ENCODE measurements at places on chromosomes 3 and 15. TPM values are rescaled to one million over a fixed set of nuclear protein-coding genes. Genes with fewer than 3 reads are reported as not detected.

GRCh38 chr3:53101956-53102355 is 28.3 kb downstream of the RFT1 start:
- no peaks in the 10 kb centered on the region for H3K4me1 ChIP-seq
- H3K36me3 ChIP-seq, result peaks cover 27% of the 10 kb centered on the region
- H3K27ac ChIP-seq, result no peak overlapping the region
- no peak overlapping the region for H3K4me3 ChIP-seq
- no peaks in the 10 kb centered on the region for H3K27me3 ChIP-seq

The GHSR gene
- total RNA-seq, result not detected

- peaks cover 3% of the 10 kb centered on the region for H3K27me3 ChIP-seq
- DNase-seq, result no peak
- H3K4me1 ChIP-seq, result no peaks in the 10 kb centered on the region
- H3K27ac ChIP-seq, result no peak overlapping the region
Measured at GRCh38 chr3:141021261-141021660, 29.9 kb upstream of the SPSB4 start.

- peak; percentile 93 for DNase-seq
- peaks cover 70% of the 10 kb centered on the region for H3K27me3 ChIP-seq
- H3K27ac ChIP-seq, result peak within 1 kb of the TSS; percentile 96
- H3K4me1 ChIP-seq, result peaks cover 13% of the 10 kb centered on the region
- peak within 1 kb of the TSS; percentile 96 for H3K4me3 ChIP-seq
Measured at GRCh38 chr3:134794950-134795745, at the start of gene EPHB1. Gene EPHB1, plus strand, starts transcription at chr3:134795260.

The GP9 gene
- not detected for total RNA-seq

DNA sequence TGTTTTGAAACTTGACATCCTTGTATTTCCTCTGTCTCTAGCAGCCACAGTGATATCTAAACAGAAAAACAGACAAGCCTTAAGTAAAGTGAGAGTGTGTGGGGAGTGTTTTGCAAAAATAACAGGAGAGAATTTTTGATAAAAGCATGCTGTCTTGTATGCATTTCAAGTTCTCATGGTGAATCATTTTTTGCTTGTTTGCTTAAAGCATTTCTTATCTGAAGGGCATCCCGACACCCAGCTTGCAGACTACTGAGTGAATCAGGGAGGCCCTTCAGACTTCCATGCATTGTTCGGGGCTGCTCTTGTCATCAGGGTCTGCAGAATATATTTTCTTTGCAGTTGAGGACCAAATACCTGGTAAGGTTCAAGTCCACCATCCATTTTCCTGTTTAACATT is 8.5 kb downstream of the CGNL1 start:
- H3K4me3 ChIP-seq, result no peak overlapping the region
- H3K27ac ChIP-seq, result peak overlapping the region; percentile 97
- DNase-seq, result no peak

The TTLL3 gene
- 11.1 TPM for total RNA-seq

DNA sequence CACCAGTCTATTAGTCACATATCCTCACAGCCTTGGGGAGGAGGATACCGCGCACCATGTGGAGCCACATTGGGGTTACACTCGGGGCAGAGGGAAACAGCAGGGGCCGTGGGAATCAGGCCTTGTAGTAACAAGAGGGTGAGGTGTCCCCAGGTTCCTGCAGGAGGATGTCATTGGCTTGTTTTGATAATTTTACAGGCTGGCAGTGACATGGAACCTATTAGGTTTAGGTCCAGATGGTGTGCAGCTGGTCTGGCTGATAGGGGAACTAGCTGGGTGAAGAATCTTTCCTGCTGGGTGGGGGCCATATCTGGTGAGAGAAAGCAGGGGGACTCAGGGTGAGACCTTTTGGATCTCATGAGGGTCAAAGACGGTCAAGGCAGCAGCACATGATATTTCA is 9.8 kb upstream of the MEF2A start:
- H3K4me1 ChIP-seq, result no peaks in the 10 kb centered on the region
- no peak overlapping the region for H3K4me3 ChIP-seq
- H3K27ac ChIP-seq, result no peak overlapping the region

DNA sequence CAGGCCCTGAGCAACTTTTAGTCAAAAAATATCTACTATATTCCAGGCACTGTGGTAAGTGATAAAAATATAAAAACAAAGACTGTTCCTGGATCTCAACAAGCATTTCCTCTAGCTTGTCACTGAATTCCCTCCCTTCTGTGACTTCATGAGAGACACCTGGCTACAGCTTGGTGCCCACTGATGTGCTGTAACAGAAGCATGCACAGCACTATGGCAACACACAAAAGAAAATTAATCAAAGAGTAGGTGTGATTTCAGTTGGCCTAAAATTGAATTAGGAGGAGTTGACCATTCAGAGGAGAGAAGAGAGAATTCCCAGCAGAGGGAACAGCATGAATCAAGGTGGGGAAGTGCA is 158.9 kb upstream of the LPP start:
- no peak overlapping the region for H3K4me3 ChIP-seq
- peaks cover 57% of the 10 kb centered on the region for H3K4me1 ChIP-seq
- DNase-seq, result no peak
- H3K27ac ChIP-seq, result no peak overlapping the region
- peaks cover 9% of the 10 kb centered on the region for H3K27me3 ChIP-seq

DNA sequence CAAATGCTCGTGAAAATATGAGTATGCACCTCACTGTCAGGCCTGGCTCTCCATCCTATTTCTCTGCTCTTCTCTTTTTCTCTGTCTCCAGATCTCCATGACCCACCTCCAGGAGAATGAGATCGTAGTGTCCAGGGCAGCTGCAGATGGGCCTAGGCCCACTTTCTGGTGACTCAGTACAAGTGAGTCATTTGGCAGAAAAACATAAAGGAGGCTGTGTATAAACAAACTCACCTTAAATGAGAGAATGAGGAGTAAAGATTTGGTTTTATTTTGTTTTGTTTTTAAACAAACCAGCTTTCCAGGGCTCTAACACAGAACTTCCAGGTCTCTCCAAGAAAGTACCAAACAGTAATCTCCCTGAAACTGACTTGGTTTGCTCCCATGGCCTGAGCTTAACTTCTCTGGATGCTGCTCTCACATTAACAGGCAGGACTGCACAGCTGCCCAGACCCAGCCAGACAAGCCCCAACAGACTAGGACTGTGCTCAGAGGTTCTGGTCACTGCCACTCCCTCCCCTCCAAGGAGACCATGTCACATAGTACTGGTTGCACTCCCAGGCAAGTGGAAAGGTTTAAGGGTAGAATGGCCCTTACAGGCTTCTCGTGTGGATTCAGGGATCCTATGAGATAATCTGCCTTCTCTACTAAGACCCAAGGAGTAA is 1.5 kb upstream of the HEG1 start:
- no peak for DNase-seq
- peaks cover 43% of the 10 kb centered on the region for H3K4me1 ChIP-seq
- H3K36me3 ChIP-seq, result no peaks in the 10 kb centered on the region
- H3K27ac ChIP-seq, result no peak overlapping the region

DNA sequence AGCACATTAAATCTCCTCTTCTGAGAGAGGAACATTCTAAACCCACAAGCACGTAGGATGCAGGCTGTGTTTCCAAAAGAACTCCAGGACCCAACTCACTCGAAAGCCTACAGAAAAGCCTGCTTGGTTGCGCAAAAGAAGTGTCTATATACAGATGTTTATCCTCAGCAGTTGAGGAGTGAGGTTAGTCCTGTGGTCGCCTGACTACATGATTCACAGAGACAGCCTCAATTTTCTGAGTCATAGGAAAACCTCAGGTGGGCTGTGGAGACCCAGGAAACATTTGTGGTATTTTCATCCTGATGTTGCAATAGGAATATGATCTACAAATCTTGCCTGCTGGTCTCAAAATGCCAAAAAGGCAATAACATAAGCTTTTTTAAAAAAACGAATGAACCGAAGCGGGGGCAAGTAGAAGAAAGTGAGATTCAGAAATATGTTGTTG is 183.8 kb upstream of the THRB start:
- peaks cover 9% of the 10 kb centered on the region for H3K4me1 ChIP-seq
- no peaks in the 10 kb centered on the region for H3K27me3 ChIP-seq
- H3K36me3 ChIP-seq, result no peaks in the 10 kb centered on the region
- no peak overlapping the region for H3K4me3 ChIP-seq
- DNase-seq, result no peak

DNA sequence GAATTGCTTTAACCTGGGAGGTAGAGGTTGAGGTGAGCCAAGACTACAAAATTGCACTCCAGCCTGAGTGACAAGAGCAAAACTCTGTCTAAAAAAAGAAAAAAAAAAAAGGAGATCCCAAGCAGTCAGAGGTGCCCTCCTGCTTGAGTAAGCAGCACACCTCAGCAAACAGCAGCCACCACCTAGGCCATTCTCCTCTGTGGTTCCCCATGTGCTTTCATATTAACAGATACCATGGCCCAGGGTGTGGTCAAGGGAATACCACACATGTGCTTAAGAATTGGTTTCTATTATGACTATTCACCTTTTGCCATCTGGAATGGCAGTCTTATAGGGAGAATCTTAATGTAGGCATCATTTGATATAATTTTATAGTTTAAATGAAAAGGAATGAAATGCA is 24.7 kb upstream of the CSPG5 start:
- no peaks in the 10 kb centered on the region for H3K4me1 ChIP-seq
- DNase-seq, result no peak
- no peak overlapping the region for H3K27ac ChIP-seq
- no peak overlapping the region for H3K4me3 ChIP-seq
- peaks cover 44% of the 10 kb centered on the region for H3K36me3 ChIP-seq

GRCh38 chr15:25611603-25612002 is 172.8 kb upstream of the UBE3A start:
- 0 out of 2 replicates have a peak, but pooled peaks cover 2% of the 10 kb centered on the region for H3K4me1 ChIP-seq
- H3K36me3 ChIP-seq, result no peaks in the 10 kb centered on the region
- no peak overlapping the region for H3K27ac ChIP-seq
- DNase-seq, result no peak
- H3K27me3 ChIP-seq, result peaks cover 3% of the 10 kb centered on the region

The GOLGA6B gene
- 1.9 TPM for total RNA-seq

The SEMA3F gene
- total RNA-seq, result 49.0 TPM

GRCh38 chr15:86316726-86317383 is 237.2 kb downstream of the AGBL1 start:
- no peaks in the 10 kb centered on the region for H3K36me3 ChIP-seq
- no peaks in the 10 kb centered on the region for H3K27me3 ChIP-seq
- H3K4me1 ChIP-seq, result peaks cover 27% of the 10 kb centered on the region

The NTRK3 gene
- total RNA-seq, result 12.3 TPM

DNA sequence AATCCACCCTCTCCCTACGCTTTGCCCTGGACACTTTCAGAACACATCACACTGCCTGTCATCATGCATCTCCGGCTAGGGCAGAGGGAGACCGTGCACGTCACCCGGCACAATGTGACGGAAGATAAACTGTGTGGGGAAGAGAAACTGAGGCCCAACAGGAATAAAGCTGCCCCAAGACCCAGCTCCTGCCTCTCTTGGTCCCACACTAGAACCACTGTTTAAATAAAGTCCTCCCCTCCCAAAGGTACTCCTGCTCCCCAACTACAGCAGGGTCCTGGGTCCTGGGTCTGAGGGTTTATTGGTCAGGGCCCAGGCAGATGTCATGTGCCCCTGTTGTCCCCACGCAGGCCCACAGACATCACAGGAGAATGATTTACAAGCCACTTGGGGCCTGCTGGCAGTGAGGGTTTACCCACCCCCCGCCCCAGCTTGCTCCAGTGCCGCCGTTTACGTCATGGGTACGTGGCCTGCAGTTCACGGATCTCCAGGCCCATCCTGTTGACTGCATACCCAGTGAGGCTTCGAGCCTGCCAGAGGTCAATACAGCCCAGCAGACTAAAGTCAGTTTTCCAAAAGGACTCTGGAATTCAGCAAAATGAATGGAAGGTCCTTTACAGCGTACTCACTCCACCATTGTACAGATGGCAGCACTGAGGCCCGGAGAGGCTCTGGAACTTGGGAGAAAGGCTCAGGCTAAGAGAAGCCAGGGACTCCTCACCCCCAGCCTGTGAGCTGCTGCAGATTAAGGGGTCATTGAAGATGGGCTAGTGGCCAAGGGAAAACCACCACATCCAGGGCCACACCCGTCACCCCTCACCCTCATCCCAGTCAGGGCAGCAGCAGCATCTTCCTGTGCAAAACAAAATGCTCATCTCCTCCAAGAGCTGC is 23.2 kb downstream of the ALS2CL start:
- DNase-seq, result peak; percentile 5
- H3K36me3 ChIP-seq, result peaks cover 3% of the 10 kb centered on the region
- H3K27ac ChIP-seq, result no peak overlapping the region
- no peaks in the 10 kb centered on the region for H3K27me3 ChIP-seq
- H3K4me1 ChIP-seq, result no peaks in the 10 kb centered on the region
- H3K4me3 ChIP-seq, result no peak overlapping the region

- no peak for DNase-seq
- H3K27ac ChIP-seq, result peak overlapping the region; percentile 81
- H3K4me3 ChIP-seq, result no peak overlapping the region
- H3K27me3 ChIP-seq, result no peaks in the 10 kb centered on the region
- peaks cover 9% of the 10 kb centered on the region for H3K36me3 ChIP-seq
Measured at GRCh38 chr15:77409259-77410156, 10.4 kb downstream of the PEAK1 start.

- H3K4me1 ChIP-seq, result peaks cover 16% of the 10 kb centered on the region
- H3K36me3 ChIP-seq, result no peaks in the 10 kb centered on the region
- H3K4me3 ChIP-seq, result no peak overlapping the region
- H3K27ac ChIP-seq, result no peak overlapping the region
- H3K27me3 ChIP-seq, result no peaks in the 10 kb centered on the region
Measured at GRCh38 chr3:161559177-161559998, 62.8 kb downstream of the OTOL1 start.

The SLC24A5 gene
- not detected for total RNA-seq

DNA sequence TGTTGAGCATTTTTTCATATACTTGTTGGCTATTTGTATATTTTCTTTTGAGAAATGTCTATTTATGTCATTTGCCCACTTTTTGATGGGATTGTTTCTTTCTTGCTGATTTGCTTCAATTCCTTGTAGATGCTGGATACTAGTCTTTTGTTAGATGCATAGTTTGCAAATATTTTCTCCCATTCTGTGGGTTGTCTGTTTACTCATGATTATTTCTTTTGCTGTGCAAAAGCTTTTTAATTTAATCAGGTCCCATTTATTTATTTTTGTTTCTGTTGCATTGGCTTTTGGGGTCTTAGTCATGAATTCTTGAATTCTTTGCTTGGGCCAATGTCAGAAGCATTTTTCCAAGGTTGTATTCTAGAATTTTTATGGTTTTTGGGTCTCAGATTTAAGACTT is 251.7 kb downstream of the WNT5A start:
- H3K4me3 ChIP-seq, result no peak overlapping the region
- no peaks in the 10 kb centered on the region for H3K4me1 ChIP-seq
- no peak for DNase-seq

The INSYN1 gene
- 9.0 TPM for total RNA-seq

GRCh38 chr3:59890639-59891038 is 840.8 kb upstream of the CFAP20DC start:
- no peak overlapping the region for H3K4me3 ChIP-seq
- H3K27me3 ChIP-seq, result no peaks in the 10 kb centered on the region
- peaks cover 10% of the 10 kb centered on the region for H3K4me1 ChIP-seq
- H3K27ac ChIP-seq, result no peak overlapping the region
- H3K36me3 ChIP-seq, result no peaks in the 10 kb centered on the region

The NPRL2 gene
- 23.9 TPM for total RNA-seq

The RTF1 gene
- 52.3 TPM for total RNA-seq

Data from WTC11 (cell line).